NCI-H1105 (cell line): ENCODE measurements at places on chromosomes 13 and 19.

GRCh38 chr19:49809941-49810389 lies 3.1 kb downstream of the FUZ start:
- DNase-seq, result no peak

DNA sequence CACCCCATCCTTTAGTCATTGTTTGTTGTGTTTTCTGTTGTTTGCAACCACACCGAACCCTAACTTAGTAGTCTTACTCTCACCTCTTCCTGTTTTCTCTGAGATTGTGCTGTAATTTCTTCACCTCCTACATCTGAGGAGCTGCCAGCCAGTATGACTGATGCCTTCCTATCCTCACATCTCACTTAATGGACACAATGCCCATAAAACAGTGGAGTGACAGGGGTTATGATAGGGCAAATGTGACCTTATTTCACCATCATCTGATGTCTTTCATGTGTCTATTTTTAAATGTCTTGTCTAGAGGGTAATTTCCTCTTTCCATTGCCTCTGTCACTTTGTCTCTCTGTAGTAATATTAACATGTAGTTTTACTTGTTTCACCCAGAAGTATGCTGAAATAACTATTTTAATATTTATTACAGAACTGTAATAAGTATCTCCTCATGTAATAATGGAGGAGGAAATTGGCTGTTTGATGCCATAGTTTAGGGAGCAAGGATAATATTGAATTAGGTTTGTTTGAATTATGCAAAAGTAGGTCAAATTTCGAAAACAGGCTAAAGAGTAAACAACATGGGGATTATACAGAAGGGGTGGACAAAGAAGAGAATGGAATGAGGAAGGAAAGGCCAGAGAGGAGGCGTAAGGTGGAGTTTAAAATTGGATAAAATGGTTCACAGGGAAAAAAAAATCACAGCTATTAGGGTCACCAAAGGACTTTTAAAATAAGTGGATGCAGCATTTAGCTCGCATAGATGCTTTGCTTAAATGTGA lies 103.5 kb upstream of the SPRY2 start:
- no peak for DNase-seq

- DNase-seq, result no peak
Measured at GRCh38 chr19:8088752-8089663, 36.4 kb downstream of the CCL25 start.

- DNase-seq, result no peak
Measured at GRCh38 chr19:19444681-19445155, 39.2 kb downstream of the GATAD2A start.
